Right cardiac atrium (tissue), 5 donors: ENCODE measurements at places on chromosomes 2 and 18. TPM values are rescaled to one million over a fixed set of nuclear protein-coding genes. Genes with fewer than 3 reads are reported as not detected.

DNA sequence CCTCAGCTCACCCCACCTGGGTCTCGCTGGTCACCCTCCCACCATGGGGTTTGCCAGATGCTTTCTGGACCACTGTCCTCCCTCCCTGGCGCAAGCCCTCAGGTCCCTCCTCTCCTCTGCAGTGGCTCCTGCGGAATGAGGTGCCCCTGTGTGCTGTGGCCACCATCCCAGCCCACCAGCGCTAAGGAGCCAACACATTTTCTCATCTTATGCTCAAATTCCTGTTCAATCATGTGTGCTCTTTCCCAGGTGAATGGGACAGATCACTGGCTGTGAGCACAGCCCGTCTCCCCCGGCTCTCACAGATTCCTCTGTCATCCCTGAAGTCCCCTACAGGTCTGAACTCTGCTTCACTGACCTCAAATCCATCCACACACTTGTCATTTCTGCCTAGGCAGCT lies 15.2 kb upstream of the CCDC74B start:
- DNase-seq: no peak

GRCh38 chr18:26357960-26358359 lies 131.7 kb downstream of the TAF4B start:
- no peak for DNase-seq

The IL1R1 gene
- 32.2 TPM for polyA plus RNA-seq

The EIPR1 gene
- 12.2 TPM for polyA plus RNA-seq

The MRPL30 gene
- 24.2 TPM for polyA plus RNA-seq
